Substantia nigra (tissue), 51 donors: ENCODE measurements at places on chromosomes 5 and 9.

GRCh38 chr5:128534726-128535125 is 3.3 kb downstream of the FBN2 start:
- DNase-seq, result no peak

DNA sequence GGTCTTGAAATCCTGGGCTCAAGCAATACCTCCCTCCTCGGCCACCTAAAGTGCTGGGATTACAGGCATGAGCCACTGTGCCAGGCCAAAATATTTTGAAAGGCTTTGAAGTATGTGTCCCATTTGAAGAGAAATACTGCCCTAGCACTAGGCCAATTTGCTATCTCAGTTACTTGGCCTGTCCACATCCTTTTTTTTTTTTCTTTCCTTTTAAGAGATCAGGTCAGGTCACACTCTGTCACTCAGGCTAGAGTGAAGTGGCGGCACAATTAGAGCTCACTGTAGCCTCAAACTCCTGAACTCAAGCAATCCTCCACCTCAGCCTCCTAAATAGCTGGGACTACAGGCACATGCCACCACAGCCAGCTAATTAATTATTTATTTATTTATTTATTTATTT is 84.2 kb downstream of the NR6A1 start:
- no peak for DNase-seq

DNA sequence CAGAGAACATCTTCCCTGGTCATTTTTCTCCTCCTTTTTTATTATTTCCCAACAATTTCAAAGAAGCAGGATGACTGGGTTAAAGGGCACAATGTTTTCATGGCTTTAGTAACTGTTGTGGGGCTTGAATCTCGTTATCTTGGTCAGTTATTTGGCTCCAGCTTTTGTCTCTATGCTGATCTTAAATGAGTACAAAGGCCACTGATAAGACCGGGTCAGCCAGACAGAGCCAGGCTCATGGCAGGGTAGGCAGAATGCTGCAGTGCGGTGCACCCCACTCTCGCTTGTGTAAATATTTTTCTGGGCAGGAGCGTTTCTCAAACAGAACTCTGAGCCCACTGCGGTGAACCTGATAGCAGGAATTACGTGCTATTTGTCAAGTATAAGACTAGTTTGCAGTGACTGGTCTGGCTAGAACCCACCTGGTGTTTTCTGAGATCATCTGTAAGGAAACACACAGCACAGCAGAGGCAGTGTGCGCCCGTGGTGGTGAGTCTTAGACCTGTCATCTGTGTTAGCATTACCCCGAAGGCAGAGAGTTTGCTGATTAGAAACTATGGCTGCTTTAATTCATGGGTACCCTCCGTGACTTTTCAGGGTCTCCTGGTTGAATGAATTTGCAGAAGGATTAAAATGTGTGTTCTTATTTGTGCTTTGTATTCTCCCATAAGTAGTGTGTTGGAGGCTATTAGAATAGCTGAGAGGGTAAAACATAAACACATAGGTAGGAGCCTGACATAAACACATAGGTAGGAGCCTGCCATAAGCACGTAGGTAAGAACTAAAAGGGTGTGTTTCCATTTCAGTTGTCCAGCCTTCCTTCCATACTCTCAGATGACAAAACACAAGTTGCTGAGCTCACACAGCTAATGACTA is 158.6 kb upstream of the DMRT1 start:
- DNase-seq, result no peak

DNA sequence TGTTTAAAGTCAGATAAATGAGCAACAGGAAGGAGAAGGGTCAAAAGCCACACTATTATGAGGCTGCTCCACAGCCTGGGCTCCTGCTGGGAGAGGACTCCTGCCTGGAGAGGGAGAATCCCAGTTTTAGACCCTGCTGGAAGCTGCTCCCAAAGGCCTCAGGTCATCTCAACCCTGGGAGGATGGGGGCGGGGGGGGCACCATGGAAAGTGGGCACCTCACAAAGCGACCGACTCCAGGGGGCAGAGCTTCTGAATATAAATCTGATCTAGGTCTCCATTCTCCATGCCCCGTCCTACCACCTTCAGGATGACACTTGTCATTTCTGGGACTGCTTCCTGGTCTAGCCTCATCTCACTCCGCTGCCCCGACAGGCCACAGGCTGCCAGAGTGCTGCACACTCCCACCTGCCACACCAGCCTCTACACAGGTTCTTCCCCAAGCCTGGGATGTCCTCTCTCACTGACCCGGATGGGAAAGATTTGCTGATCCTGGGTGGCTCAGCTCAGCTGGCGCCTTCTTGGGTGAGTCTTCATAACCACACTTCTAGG is 183.4 kb downstream of the GAPVD1 start:
- no peak for DNase-seq

- no peak for DNase-seq
These were observed 246.8 kb downstream of the ARHGAP26 start for GRCh38 chr5:143016777-143017516.

DNA sequence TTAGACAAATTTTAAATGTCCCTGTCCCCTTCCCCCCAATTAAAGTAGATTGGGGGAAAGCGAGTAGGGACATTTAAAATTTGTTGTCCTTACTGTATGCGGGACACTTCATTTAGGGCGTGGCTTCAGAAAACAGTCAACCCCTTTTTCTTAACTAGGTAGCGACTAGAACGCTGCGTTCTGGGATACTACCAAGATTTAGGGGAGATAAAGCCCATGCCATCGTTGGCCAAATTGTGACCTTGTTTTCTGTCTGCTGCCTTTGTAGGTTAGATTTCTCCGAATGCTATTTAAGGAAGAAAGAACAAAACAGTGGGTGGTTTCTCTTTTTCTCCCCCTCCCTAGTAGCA is 1.2 kb downstream of the CKS2 start:
- no peak for DNase-seq

- DNase-seq, result no peak
These were observed 1.7 kb upstream of the FAM163B start for GRCh38 chr9:133610845-133611244.

- no peak for DNase-seq
These were observed 22.7 kb downstream of the TERT start for GRCh38 chr5:1272201-1272600.

DNA sequence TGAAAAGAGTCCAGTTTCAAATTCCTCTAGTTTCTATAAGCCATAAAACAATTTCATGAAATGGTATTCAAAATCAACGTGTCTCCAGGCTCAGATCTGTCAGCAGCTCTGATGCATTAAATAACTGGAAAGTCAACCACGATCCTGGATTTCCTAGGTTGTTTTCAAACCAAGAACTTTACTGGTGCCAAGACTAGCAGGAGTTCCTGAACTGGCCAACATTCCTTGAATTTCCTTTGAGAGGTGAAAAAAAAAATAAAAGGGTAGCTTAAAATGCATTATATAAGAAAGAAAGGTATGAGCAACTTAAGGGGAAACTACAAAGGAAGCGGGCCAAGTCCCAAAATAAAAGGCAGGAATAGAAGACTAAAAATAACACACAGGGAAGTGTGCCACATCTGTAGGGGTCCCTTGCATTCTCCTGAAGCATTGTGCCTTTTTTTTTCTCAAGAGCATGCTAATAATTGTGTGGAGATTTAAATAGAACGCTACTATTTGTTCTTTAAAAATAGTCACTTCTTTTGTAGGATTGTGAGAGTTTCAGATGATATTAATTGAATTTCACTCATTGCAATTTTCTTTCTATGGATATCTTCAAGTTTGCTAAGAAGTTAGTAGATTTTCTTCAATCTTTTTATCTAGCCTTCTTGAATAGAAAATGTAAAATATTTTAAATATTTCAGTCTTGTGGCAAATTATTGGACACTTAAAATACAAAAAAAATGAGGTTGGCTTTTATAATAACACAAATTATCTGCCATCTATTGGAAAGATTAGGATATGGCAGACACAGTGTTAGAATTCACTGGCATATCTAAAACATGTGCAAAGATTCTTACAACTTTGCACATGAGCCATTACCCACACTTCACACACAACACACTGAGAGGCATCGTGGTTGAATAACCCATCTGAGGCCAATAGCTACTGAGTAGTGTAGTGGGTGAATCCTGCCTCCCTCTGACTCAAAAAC is 15.3 kb downstream of the ESM1 start:
- DNase-seq, result no peak

DNA sequence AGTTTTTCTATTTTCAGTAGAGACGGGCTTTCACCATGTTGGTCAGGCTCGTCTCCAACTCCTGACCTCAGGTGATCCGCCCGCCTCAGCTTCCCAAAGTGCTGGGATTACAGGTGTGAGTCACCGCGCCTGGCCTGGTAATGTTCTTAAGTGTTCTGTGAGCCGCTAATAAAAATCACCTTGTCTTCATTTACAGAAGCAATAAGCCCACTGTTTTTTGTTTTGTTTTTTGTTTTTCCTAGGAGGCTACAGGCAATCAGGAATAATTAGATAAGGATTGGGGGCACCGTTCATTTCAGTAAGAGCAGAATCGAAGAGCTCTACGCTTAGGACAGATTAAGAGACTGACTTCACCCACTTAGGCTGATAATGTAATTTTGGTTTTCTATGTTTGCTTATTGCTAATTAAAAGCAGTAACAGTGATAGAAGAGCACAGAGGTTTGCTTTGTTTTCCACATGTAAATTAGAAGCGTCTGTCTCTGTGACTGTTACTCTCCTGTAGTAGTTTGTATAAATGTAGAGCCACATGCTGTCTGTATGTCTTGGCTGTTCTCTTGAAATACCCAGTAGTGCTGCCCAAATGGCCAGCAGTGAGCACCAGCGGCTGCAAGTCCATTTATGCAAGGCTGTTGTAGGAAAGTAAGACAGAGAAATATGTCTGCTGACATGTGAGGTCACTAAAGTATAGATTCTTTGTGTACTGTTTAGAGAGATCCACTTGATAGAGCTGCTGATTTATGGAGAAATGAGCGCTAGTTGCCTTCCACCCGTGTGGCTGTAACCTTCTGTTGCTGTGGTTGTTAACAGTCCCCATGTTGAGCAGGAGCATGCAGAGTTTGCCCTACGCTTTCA is 30.5 kb downstream of the TRIO start:
- DNase-seq, result no peak

DNA sequence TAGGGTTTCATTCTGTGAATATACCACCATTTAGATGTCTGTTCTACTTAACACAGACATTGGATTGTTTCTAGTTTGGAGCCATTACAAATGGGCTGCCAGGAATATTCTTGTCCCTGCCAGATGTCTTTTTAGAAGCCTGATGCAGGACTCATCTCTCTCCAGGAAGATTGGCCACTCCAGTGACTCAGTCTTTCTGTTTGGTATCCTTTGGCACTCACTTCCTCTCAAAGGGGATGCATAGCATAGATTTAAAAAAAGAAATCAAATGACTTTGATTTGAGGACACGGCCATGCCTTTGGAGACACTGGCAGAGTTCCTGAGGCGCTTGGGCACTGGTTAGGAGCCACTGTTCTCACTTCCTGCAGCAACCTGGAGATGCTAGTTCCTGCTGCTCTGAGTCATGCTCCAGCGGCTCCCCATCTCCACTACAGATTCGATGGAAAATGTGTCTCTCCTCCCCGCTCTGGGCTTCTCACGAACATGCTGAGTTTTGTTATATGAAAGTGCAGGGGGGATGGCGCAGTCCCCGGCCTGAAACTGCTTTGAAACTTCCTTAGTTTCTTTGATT is 3.5 kb upstream of the ZNF366 start:
- DNase-seq, result no peak

DNA sequence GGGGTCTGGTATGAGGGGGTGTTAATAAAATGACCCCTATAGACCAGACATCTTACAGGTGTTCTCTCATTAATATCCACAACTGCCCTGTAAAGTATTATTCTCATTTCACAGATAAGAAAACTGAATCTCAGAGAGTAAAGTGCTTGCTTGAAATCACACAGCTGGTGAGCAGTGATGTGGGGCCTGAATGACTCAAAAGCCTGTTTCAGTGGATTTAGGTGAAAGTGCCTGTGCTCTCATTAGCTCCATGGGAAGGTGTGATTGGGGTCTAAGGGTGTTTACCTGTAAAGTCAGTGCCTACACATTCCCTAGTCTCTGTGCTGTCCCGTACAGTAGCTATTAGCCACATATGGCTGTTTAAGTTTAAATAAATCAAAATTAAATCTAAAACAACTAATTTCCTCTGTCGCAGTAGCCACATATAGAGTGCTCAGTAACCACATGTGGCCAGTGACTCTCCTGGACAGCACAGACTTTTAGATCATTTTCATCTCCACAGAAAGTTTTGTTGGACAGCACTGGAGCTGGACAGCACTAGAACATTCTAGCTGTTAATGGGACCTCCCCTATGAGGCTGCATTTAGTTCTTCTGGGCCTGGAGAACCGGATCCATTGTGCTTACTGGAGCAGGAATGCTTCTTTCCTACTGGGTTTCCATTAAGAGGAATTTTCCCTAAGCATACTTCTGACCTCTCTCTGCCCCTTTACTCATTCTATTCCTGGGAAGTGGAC is 52.5 kb upstream of the SEMA6A start:
- no peak for DNase-seq

DNA sequence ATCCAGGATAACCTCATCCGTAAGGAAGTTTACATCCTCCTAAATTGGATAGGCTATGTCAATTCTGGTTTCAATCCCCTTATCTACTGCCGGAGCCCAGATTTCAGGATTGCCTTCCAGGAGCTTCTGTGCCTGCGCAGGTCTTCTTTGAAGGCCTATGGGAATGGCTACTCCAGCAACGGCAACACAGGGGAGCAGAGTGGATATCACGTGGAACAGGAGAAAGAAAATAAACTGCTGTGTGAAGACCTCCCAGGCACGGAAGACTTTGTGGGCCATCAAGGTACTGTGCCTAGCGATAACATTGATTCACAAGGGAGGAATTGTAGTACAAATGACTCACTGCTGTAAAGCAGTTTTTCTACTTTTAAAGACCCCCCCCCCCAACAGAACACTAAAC is 1.3 kb downstream of the ADRB2 start:
- no peak for DNase-seq

GRCh38 chr9:70549926-70550325 is 135.5 kb upstream of the KLF9 start:
- no peak for DNase-seq

DNA sequence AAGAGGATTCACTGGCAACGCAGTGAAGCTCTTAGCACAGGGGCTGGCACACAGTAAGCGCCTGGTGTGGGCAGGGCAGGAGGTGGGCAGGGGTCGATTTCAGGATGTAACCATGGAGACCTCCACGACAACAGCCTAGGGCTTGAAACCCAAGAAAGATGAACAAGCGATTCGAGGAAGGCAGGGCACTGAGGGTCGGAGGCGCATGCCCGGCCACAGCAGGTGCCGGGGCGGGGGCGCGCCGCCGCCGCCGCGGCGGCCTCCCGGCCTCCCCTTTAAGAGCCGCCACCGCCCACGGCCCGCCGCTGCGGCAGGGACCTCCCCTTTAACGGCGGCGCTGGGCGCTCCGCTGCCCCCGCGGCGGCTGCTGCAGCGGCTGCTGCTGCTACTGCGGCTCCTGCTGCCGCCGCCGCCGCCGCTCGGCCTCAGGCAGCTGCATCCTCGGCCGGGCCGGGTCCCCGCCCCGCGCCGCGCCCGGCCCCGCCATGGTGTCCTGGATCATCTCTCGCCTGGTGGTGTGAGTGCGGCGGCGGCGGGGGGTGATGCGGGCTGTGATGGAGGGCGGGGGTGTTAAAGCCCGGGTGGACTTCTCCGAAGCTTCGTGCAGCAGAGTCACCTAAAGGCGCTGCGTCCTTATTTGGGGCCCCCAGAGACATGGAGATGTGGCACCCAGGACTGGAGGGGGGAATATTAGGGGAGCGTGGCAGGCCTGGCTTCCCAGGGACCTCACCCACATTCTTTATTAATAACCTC is at the start of gene REEP2:
TSS of gene REEP2 (plus strand) at position 334 of the 753 bp plus-strand sequence. CDS start at position 486, 152 bp downstream.
- peak; percentile 58 for DNase-seq

GRCh38 chr9:104864675-104865104 is 63.3 kb downstream of the ABCA1 start:
- DNase-seq, result no peak
